ENCODE measurements at places on chromosomes 2 and 18.

DNA sequence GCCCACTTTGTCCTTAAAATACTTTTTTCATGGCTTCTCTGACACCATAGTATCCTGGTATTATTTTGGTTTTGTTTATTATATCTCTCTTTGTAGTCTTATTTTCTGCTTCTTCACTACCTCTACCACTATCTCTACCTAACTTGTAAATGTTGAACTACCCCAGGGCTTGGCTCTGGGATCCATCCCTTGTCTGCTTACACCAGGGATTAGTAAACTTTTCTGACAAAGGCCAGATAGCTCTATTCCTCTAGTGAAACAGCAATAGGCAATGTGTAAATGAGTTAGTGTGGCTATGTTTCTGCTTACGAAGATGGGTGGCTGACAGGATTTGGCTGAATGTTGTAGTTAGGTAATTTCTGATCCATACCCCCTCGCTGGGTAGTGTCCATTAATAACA lies 76.8 kb downstream of the ZNF407 start:
- DNase-seq, result no peak

GRCh38 chr2:176650104-176650837 lies 381.0 kb downstream of the MTX2 start:
- DNase-seq, result no peak

- DNase-seq, result no peak
These were observed 5.2 kb upstream of the RUFY4 start for GRCh38 chr2:218063896-218064295.

DNA sequence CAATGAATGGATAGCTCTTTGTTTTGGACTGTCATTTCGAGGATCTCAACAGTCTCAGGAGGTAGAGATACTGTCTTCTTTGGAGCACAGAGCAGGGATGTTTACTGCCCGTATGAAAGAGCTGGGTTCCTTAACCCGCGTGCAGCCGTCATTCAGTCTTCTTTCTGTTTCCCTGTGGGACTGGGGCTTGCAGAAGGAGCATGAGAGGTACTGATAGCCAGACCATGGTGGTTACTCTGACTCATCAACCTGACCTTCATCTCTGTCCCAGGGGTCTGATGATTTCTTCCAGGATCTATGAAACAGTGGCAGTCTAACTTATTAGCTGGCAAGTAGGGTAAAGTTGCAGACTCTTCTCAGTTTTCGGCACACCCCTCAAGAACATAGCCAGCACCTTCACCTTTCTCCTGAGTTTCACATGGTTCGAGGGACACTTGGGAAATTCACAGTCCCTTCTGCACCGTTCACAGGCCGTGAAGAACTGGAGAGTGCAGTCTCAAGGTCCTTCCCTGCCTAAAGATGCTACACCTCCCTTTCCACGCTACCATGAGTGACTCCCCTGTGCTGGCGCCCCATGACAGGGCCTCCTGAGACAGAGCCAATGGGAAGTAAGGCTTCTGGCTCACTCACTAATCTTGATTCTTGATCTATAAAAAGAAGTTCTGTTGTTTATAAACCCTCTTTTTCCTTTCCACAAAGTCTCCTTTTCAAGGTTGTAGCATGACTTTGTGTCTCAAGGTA lies 226.2 kb downstream of the MC4R start:
- DNase-seq, result no peak

DNA sequence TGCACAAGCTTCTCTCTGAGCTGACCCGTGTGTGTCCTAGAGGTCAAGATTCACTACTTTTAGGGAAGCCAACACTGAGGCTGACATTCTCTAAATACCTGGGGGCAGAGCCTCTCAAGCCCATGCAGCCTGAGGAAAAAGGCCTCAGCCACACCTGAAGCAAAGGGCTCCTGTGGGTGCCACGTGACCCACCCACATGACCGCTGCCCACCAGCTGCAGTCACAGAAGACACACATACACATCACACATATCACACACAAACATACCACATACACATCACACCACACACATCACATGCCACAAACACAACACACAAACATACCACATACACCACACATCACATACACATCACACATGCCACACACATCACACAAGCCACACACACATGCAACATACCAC lies 14.6 kb downstream of the TMEM177 start:
- no peak for DNase-seq

DNA sequence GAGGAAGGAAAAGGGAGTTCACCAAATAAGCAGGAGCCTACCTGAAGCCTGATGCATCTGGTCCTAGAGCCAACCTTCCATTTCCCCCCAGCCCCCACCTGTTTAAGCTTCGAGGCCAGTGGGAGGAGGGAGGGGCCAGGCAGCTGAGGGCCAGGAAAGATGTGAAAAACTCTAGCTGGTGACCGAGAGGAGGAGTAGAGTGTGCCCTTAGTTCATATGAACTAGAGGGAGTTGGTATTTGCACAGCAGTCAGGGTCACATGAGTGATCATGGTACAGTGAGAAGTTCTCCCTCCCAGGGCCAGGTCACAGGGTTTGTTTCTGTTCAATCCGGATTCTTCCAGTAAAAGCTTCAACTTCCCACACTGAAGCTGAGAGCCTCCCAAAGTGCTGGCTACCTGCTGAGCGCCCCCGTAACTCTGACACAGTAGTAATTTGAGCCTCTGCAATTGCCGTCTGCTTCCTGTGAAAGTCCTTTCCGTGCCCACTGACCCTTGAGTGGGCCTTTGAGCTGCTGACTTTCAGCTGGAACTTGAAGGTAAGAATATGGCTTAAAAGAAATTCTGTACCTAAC lies at the start of gene SULT1C2:
Gene SULT1C2 (plus strand): TSS at position 362 of the 573 bp plus-strand sequence. CDS start 4,773 bp downstream, outside the sequence.
- DNase-seq, result peak; percentile 15

GRCh38 chr2:197200051-197200761 lies 110.4 kb downstream of the ANKRD44 start:
- no peak for DNase-seq

- DNase-seq, result no peak
These were observed 5.0 kb upstream of the ESPNL start for GRCh38 chr2:238095143-238095542.

DNA sequence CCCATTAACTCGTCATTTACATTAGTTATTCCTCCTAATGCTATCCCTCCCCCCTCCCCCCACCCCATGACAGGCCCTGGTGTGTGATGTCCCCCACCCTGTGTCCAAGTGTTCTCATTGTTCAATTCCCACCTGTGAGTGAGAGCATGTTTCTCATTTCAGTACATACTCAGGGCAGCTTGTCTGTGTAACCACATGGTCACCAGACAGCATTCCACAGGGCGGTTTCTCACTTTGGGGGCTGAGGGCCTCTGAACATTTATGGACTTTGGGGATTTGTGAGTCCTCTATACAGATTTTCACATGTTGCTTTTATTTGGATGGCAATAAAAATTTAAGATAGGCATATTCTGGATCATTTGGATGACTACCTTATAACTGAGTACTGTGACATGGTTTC lies 84.0 kb downstream of the LYPD6B start:
- no peak for DNase-seq

DNA sequence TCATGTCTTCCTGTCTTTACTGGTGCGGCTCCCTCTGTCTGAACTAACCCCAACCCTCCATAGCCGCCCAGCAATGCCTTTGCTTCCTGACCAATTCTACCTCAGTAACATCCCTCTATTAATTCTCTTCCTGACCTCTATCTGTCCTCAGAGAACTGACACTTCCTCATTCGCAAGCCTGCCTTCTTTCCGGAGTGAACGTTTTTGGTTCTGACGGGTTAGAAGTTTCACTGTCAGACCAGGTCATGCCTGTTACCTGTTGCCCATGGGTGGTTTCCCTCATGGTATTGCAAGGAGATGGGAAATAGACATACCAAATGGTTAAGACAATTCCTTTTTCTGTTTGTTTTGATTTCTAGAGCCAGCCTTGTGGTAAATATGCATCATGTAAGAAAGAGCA lies 453.4 kb upstream of the SLC14A2 start:
- DNase-seq, result no peak

GRCh38 chr2:127080938-127081755 lies 25.8 kb downstream of the BIN1 start:
- DNase-seq, result no peak

- no peak for DNase-seq
These were observed 277.0 kb downstream of the CDH2 start for GRCh38 chr18:27899893-27900292.

GRCh38 chr2:1634681-1635341 lies 109.5 kb downstream of the PXDN start:
- DNase-seq, result no peak
